ENCODE measurements at places on chromosomes 7 and 10.

GRCh38 chr10:75029857-75030256 is 81.6 kb upstream of the SAMD8 start:
- DNase-seq = no peak

DNA sequence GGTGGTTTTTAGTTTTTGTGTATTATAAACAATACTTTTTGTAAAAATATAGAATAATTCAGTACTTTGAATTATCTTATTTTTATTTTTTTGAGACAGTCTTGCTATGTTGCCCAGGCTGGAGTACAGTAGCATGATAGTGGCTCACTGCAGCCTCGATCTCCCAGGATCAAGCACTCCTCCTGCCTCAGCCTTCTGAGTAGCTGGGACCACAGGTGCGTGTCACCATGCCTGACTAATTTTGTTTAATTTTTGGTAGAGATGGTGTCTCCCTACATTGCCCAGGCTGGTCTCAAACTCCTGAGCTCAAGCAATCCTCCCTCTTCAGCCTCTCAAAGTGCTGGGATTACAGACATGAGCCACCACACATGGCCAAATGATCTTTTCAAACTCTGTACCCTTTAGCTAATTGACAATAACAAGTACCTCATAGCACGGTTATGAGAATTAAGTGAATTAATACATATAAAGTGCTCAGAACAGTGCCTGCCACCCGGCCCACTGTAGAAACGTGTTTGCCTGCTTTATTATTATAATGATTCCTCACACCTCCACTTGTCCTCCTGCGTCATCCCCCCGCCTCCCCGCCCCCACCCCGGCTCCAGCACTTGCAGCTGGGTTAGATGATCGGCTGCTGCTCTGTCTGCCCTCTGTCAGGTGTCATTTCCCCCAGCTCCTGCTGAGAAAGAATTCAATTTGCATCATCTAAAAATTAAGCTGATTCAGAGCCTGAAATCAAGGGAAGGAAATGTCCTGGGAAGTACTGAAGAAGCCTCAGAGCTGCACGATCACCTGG is 53.6 kb upstream of the NRF1 start:
- no peak for DNase-seq

DNA sequence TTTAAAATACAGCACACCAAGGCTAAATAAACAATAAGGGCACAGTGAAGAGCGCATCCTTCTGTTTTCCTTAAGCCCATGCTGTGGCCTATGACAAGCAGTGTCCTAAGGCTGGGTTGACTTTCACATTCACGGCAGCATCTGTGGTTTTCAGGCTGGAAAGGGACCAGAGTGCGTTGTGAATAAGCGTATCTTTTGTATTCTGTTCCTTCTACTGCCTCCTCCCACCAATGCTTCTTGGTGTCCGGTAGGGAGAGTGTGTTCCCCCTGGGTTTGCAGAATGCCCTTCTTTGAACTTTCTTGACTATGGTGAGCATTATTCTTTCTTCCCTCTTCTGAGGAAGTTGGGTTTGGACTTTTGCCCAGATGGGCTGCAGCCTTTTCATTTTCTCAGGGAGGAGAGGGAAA is 73.6 kb downstream of the ABCA13 start:
- peak; percentile 90 for DNase-seq

GRCh38 chr7:84971360-84971759 is 215.5 kb downstream of the SEMA3D start:
- DNase-seq = no peak

DNA sequence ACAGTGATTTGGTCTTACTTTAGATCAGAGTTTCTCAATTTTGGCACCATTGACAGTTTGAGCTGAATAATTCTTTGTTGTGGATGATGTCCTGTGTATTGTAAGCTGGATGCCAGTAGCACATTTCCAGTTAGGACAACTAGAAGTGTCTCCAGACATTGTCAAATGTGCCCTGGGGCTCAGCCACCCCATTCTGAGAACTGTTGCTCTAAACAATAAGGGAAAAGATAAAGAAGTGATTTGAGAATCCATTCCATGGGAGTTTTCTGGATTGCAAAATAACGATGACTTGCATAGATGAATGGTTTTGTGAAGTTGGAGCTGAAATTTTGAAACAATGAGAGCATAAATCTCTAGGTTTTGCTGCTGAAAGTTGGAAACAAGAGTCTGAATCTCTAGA is 44.6 kb downstream of the NUP205 start:
- no peak for DNase-seq

GRCh38 chr10:93378997-93379730 is 103.0 kb downstream of the MYOF start:
- DNase-seq = peak; percentile 19

GRCh38 chr7:75546237-75547015 is 54.3 kb downstream of the SPDYE5 start:
- no peak for DNase-seq

- DNase-seq = no peak
These were observed 3.4 kb downstream of the KCNIP2 start for GRCh38 chr10:101840102-101840684.
